Chondrocyte (in vitro differentiated cells): ENCODE measurements at places on chromosomes 6 and 20. TPM values are rescaled to one million over a fixed set of nuclear protein-coding genes. Genes with fewer than 3 reads are reported as not detected.

DNA sequence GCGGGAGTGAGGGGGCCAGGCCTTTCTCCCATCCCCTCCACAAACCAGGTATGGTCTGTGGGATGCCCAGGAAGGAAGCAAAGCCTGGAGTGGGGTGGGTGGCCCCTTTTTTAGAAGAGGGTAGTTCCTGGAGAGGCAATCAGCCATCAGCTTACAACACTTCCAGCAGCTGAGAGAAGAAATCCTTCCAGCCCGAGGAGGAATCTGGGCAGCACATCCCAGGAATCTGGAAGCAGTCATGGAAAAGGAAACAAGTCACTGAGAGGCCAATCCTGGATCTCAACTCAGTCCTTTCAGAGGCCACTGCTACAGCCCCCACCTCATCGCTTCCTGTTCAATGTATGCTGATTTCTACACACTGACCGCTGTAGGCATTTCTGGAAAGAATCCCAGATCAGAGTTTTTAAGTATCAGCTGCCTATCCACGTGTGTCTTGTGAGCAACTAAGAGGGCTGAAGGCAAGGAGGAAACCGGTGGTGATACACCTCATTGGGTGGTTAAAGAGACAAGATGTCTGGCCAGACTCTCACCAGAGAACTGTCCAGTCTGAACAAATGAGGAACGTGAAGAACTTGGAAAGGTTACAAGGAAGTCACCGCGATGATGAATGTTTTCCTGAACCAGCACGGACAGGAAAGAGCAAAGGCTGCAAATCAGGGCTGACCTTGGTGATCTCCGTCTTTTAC lies 92.9 kb upstream of the SHLD1 start:
- H3K36me3 ChIP-seq: no peaks in the 10 kb centered on the region
- H3K4me1 ChIP-seq: peaks cover 35% of the 10 kb centered on the region
- DNase-seq: no peak
- no peak overlapping the region for H3K4me3 ChIP-seq

DNA sequence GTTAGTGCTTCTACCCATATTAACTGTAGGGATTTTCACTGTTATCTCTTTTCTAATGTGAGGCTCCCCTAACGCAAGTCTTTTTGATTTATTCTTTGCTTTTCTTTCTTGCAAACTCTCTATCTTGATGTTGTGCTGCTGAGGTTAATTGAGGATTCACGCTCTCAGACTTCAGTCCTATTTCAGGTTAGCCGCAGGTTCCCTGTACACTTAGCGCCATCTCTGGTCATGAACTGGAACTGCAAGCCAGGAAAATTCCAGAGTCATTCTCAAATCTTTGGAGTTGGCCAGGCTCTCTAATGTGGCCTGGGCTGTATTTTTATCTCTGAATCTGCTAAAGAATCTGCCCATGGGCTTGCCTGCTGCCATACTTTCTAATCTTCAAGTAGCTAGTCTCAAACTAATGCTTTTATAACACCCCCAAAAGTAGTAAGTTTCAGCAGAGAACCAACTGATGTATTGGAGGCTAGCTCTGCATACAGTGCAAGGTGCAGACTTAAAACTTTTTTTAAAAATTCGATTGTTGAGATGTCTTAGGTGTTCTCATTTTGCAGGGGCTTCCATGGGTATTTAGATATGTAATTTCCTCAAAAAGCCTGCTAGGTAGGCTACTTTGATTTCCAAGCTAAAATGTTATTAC lies 91.1 kb upstream of the OPRM1 start:
- H3K27ac ChIP-seq: no peak overlapping the region
- peaks cover 18% of the 10 kb centered on the region for H3K27me3 ChIP-seq
- peaks cover 6% of the 10 kb centered on the region for H3K4me1 ChIP-seq
- no peaks in the 10 kb centered on the region for H3K36me3 ChIP-seq
- no peak overlapping the region for H3K4me3 ChIP-seq
- no peak for DNase-seq

- H3K36me3 ChIP-seq: no peaks in the 10 kb centered on the region
- peaks cover 15% of the 10 kb centered on the region for H3K4me1 ChIP-seq
- no peak overlapping the region for H3K27ac ChIP-seq
- no peaks in the 10 kb centered on the region for H3K27me3 ChIP-seq
Observed at GRCh38 chr6:10140136-10140535, 274.7 kb downstream of the TFAP2A start.

GRCh38 chr6:17716221-17716620 lies 9.5 kb upstream of the NUP153 start:
- no peak overlapping the region for H3K4me3 ChIP-seq
- no peaks in the 10 kb centered on the region for H3K27me3 ChIP-seq
- no peaks in the 10 kb centered on the region for H3K36me3 ChIP-seq

DNA sequence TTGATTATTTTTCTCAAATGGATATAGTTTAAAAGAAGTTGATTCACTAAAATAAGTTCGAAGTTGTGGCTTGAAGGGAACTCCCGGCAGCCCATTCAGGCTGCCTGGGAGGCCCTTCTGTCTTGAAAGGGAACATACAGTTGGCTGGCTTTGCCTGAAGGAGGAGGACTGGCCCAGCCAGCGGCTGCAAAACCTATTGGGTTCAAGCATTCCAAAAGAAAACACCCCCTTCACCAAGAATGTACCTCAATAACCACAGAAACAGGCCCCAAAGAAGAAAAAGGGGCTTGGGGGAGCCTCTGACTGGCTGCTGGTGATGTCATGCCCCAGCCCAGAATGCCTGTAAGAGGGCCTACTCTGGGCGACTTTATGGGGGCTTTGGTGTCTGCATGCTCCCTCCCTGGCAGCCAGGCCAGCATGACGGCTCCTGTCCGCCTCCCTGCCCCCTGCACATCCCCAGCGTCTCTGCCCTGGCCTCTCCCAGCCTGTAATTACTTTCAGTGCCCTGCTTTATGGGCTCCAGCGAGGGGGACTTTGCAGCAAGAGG lies 36.5 kb downstream of the MAFB start:
- no peaks in the 10 kb centered on the region for H3K27me3 ChIP-seq
- H3K4me3 ChIP-seq: no peak overlapping the region
- no peaks in the 10 kb centered on the region for H3K36me3 ChIP-seq
- no peak for DNase-seq
- H3K27ac ChIP-seq: no peak overlapping the region

- no peak overlapping the region for H3K27ac ChIP-seq
- no peak overlapping the region for H3K4me3 ChIP-seq
- H3K36me3 ChIP-seq: no peaks in the 10 kb centered on the region
- H3K27me3 ChIP-seq: no peaks in the 10 kb centered on the region
- DNase-seq: no peak
Observed at GRCh38 chr6:144134737-144135136, 15.6 kb upstream of the STX11 start.

DNA sequence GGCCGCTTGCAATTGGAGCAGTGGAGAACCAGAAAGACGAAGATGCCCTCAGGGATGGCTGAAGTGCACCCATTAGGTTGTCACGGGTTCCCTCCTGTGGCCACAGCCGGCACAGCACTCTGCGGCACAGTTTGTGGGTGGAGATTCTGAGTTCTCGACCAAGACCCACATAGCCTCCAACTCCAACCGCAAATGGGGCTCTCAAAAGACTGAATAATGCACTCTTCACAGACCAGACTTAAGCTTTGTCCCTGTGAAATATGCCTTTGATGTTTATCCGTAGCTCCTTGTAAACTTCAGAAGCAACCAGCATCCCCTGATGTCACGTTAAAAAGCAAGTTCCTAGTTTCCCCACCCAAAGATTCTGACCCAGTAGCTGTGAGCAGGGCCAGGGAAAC lies 934 bp upstream of the CST9 start:
- peaks cover 12% of the 10 kb centered on the region for H3K4me1 ChIP-seq
- H3K4me3 ChIP-seq: no peak overlapping the region
- no peaks in the 10 kb centered on the region for H3K27me3 ChIP-seq
- no peak for DNase-seq
- H3K36me3 ChIP-seq: no peaks in the 10 kb centered on the region

DNA sequence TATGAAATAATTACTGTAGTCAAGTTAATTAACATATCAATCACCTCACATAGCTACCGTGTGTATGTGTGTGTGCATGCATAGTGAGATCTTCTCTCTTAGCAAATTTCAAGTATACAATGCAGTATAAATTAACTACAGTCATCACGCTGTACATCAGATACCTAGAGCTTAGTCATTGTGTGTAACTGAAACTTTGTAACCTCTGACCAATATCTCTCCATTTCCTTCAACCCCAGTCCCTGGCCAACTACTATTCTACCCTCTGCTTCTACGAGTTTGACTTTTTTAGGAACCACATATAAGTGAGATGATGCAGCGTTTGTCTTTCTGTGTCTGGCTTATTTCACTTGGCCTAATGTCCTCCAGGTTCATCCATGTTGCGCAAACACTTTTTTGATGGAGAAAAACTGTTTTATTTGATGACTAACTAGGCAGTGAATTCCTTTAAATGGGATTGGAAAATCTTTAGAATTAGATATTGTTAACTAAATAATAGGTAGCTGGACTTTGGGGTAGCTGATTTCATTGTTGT lies 459.5 kb downstream of the DHX35 start:
- no peak for DNase-seq
- H3K27me3 ChIP-seq: peaks cover 7% of the 10 kb centered on the region
- no peaks in the 10 kb centered on the region for H3K4me1 ChIP-seq
- H3K4me3 ChIP-seq: no peak overlapping the region
- no peak overlapping the region for H3K27ac ChIP-seq

- no peak overlapping the region for H3K4me3 ChIP-seq
- peaks cover 36% of the 10 kb centered on the region for H3K4me1 ChIP-seq
- no peak for DNase-seq
- H3K27ac ChIP-seq: no peak overlapping the region
Observed at GRCh38 chr6:169786349-169786748, 34.9 kb downstream of the ERMARD start.

GRCh38 chr6:139323511-139324300 lies 31.9 kb upstream of the TXLNB start:
- peak overlapping the region; percentile 36 for H3K27ac ChIP-seq
- H3K4me1 ChIP-seq: peaks cover 14% of the 10 kb centered on the region
- peak overlapping the region; percentile 31 for H3K4me3 ChIP-seq
- no peaks in the 10 kb centered on the region for H3K36me3 ChIP-seq
- no peak for DNase-seq

DNA sequence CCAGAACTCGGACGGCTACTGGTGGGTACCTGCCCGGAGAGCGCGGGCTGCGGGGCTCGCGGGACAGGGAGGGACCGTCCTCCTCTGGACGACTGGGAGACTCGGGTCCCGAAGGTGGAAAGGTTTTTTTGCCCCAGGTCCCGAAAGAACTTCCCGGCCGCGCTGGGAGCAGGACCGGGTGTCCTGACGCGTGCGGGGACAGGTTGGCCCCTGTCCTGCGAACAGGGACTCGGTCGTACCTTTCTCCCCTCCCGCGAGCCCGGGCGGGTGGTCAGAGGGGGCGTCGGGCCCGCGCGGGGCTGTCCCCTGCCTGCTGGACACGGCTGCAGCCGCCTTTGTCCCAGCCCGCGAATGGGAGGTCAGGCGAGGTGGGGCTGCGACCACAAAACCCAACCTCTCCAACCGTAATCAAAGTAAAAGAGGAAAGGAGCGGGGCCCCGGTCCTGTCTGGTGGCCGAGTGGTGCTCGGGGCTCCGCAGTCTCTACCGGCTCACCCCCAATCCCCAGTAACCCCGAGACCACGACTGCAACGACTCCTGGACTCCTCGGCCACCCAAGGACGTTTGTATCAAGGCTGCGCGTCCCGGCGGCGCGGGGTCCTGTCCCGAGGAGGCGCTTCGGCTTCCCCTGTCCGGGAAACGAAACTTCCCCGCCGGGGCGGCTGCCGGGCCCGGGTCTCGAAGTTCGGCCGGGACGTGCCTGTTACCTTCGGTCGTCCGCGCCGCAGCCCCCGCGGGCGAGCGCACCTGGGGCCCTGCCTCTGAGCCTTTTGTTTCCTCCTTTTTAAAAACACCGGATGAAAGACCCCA lies 798 bp downstream of the DSP start:
- no peaks in the 10 kb centered on the region for H3K27me3 ChIP-seq
- H3K36me3 ChIP-seq: peaks cover 10% of the 10 kb centered on the region
- peak overlapping the region; percentile 91 for H3K27ac ChIP-seq
- H3K4me3 ChIP-seq: peak overlapping the region; percentile 95
- H3K4me1 ChIP-seq: peaks cover 67% of the 10 kb centered on the region

GRCh38 chr6:113458368-113459010 lies 398.7 kb upstream of the MARCKS start:
- H3K4me3 ChIP-seq: no peak overlapping the region
- peaks cover 31% of the 10 kb centered on the region for H3K4me1 ChIP-seq
- H3K36me3 ChIP-seq: no peaks in the 10 kb centered on the region
- DNase-seq: no peak
- no peaks in the 10 kb centered on the region for H3K27me3 ChIP-seq

GRCh38 chr6:45003387-45003786 lies 324.7 kb upstream of the RUNX2 start:
- H3K36me3 ChIP-seq: no peaks in the 10 kb centered on the region
- peaks cover 3% of the 10 kb centered on the region for H3K4me1 ChIP-seq
- H3K4me3 ChIP-seq: no peak overlapping the region
- no peak overlapping the region for H3K27ac ChIP-seq
- no peaks in the 10 kb centered on the region for H3K27me3 ChIP-seq

GRCh38 chr6:148580442-148580841 lies 166.4 kb upstream of the UST start:
- DNase-seq: no peak
- H3K4me3 ChIP-seq: no peak overlapping the region
- H3K36me3 ChIP-seq: peaks cover 6% of the 10 kb centered on the region
- H3K27me3 ChIP-seq: no peaks in the 10 kb centered on the region
- no peak overlapping the region for H3K27ac ChIP-seq
- H3K4me1 ChIP-seq: peaks cover 3% of the 10 kb centered on the region

DNA sequence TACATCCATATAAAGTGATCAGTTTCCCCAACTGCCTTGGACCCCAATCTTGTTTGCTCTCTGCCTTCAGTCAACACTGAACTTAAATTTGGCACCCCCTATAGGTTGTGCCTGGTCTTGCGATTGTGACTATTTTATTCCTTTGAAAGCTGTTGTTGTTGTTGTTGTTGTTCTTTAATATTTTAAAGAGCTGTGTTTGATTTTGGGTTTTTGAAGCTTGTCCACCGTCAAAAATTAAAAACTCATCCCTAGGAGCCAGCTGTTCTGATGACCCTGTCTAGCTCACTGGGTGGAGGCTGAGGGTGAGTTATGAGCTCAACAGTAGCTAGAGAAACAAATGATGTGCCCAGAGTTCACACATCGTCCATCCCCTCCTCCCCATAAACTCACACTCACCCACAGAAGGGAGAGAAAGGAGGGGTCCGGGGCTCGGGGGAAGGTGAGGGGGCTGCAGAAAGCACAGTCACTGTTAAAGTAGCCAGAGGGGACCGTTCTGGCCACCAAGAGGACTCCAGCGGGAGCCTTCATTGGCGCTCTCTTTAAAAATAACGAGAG lies 4.0 kb downstream of the SIM1 start:
- peaks cover 77% of the 10 kb centered on the region for H3K27me3 ChIP-seq
- peak overlapping the region; percentile 91 for H3K27ac ChIP-seq
- peaks cover 32% of the 10 kb centered on the region for H3K4me1 ChIP-seq

The SNRPB gene
- total RNA-seq: 99.8 to 103 TPM (median 103 TPM) in 3 replicates

The MOG gene
- 0.82 TPM in 1 of 3 replicates, not detected in the others for total RNA-seq

The MEI4 gene
- total RNA-seq: not detected in 3 replicates

The WFDC10B gene
- total RNA-seq: not detected in 3 replicates

The UBE2C gene
- 12.8 to 17.2 TPM (median 15.3 TPM) in 3 replicates for total RNA-seq

The MCM3 gene
- total RNA-seq: 23.0 to 55.0 TPM (median 24.9 TPM) in 3 replicates

The POU5F1 gene
- total RNA-seq: 1.2 to 1.6 TPM in 2 of 3 replicates, not detected in the other

The KIAA1755 gene
- 17.6 to 18.8 TPM (median 17.8 TPM) in 3 replicates for total RNA-seq

The RANBP9 gene
- total RNA-seq: 53.0 to 72.0 TPM (median 71.8 TPM) in 3 replicates

The MDFI gene
- total RNA-seq: 31.8 to 62.6 TPM (median 33.7 TPM) in 3 replicates

The FAM210B gene
- total RNA-seq: 32.2 to 44.0 TPM (median 32.6 TPM) in 3 replicates

The CD93 gene
- total RNA-seq: 0.17 to 3.7 TPM (median 3.4 TPM) in 3 replicates
